ENCODE measurements at places on chromosomes 3 and 15.

- DNase-seq = no peak
Measured at GRCh38 chr3:122886946-122887345, 92.1 kb downstream of the SLC49A4 start.

GRCh38 chr3:155218462-155218861 is 75.0 kb downstream of the STRIT1 start:
- no peak for DNase-seq

DNA sequence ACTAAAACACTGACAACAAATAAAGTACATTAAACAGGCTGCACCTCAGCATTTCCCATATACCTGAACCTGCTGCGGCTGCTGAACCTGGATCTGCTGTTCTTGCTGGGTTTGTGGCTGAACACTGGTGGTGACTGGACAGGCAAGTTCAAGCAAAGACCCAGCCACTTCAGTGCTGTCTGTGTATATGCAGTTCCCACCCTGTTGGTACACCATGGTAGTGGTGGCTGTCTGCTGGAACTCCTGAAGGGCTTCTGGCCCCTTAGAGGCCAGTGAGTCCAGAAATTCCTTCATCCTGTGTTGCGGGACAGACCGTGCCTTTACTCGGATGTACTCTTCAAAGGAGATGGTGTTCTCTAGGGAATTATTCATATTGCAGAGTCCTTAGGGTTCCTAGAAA is 17.2 kb downstream of the QRICH1 start:
- no peak for DNase-seq

DNA sequence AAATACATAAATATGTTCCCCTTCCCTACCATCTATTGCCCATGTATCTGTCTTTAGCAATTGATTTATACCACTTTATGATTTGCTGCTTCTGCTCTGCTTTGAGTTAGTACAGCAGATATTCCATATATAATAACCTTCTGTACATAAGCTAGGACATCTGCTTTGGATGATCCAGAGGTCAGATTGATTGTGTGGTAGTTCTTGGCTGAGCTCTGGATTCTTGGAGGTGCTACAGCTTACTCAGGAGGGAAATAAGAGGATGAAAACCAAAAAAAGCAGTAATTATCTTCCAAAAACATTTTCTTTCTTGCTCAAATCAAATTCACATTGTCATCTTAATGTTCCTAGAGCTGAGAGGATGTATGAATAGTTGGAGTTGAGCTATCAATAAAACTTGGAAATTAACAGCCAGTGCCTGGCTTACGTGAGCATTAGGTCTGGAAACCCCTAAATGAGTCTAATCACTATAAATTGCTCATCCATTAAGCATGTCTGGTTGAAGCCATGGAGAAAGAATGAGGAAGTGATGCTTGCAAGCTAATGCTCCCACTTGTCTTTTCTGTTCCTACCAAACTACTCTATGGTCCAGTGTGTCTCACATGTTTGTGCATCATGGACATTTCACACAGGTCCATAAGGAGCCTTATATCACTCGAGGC is 36.3 kb upstream of the TMEM42 start:
- DNase-seq = no peak

DNA sequence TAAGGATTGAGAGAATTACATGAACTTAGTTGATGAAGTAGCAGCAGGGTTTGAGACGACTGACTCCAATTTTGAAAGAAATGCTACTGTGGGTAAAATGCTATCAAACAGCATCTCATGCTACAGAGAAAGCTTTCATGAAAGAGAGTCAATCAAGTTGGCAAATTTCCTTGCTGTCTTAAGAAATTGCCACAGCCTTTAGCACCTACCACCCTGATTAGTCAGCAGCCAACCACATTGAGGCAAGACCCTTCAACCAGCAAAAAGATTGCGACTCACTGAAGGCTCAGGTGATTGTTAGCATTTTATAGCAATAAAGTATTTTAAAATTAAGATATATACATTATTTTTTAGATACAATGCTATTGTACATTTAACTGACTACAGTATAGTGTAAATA is 80.9 kb downstream of the RAP2B start:
- DNase-seq = no peak

- DNase-seq = no peak
Measured at GRCh38 chr15:39585389-39585841, 4.5 kb downstream of the THBS1 start.

- DNase-seq = no peak
Measured at GRCh38 chr3:88211096-88211890, 61.5 kb downstream of the C3orf38 start.

DNA sequence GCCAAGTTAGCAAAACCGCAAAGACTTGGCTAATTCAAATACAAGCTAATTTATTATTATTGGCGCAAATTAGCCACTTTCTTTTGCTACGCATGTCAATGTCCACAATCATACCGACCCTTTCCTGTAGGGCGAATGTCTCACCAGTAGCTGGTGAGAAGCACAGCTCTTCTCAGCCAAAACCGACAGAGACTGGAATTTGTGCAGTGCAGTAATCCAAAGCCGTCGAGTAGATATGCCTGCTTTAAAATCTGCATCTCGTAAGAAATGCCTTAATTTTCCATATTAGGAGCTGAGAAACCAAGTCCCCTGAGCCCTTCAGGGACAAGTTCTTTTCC is 614 bp upstream of the MINDY2 start:
- no peak for DNase-seq

Data from stimulated activated CD4-positive, alpha-beta T cell treated with anti-CD3 and anti-CD28 coated beads, Interleukin-15, amount 100 ng/mL, for 1 hour (primary cell).